Stimulated activated CD8-positive, alpha-beta memory T cell treated with anti-CD3 and anti-CD28 coated beads, Interleukin-4, amount 100 ng/mL, for 4 hours (primary cell): ENCODE measurements at places on chromosomes 1 and 21.

DNA sequence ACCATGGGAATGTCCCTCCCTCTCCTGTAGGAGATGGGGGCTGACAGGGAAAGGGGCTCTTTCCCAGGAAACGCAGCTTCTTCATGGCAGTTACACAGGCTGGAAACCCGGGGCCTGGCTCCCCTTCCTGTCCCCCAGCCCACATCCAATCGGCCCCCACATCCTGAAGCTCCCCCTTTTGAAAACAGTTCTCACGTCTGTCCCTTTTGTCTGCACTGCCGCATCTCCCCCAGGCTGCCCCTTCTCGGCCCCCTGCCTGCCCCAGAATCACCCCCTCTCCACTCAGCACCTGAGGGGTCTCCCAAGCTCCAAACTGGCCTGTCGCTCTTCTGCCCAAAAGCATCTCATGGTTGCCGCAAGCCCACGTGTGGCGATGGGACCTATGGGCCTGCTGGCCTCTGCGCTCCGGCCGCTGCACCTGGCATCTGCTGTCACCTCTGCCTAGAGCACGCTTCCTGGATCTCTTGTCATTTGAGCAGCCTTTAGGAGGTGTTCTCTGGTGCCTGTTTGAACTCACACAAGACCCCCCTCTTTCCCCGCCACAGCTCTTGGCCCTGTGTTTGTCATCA lies 867 bp downstream of the SLC1A7 start:
- no peak for DNase-seq

GRCh38 chr1:39425151-39425550 lies 66.3 kb upstream of the BMP8A start:
- DNase-seq = no peak

DNA sequence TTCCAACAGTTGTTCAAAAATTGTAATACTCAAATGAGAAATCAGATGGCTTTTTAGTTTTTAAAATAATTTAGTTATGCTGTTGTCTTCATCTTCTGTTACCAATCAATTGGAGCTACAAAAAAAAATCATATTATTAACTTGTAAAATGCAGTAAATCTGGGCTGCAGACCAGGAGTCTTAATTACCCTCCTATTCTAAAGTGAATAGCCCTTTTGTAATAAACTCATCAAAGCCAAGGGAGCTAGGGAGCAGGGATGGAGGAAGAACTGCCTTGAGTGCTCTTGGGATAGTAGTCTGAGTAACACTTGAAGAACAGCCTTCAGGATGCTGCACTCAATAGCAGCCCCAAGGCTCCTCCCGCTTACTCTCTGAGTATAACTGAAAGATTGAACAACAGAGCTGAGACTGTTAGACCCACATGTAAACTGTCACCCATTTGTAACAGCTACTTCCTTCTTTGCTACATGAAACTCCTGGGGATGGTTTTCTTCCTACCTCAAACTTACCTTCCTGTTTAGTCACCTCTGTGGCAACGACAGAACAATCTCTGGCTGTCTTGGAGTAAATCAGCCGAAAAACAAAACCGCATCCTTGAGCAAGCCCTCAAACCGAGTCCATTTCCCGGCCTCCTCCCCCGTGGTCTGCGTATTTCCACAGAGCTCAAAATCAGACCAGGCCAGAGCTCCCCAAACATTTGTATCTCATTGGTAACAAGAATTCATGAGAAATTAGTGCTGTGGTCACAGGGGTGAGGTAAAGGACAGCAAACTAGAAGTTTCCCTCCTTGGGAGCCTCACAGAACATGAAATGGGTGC lies 55.9 kb downstream of the CD58 start:
- no peak for DNase-seq

DNA sequence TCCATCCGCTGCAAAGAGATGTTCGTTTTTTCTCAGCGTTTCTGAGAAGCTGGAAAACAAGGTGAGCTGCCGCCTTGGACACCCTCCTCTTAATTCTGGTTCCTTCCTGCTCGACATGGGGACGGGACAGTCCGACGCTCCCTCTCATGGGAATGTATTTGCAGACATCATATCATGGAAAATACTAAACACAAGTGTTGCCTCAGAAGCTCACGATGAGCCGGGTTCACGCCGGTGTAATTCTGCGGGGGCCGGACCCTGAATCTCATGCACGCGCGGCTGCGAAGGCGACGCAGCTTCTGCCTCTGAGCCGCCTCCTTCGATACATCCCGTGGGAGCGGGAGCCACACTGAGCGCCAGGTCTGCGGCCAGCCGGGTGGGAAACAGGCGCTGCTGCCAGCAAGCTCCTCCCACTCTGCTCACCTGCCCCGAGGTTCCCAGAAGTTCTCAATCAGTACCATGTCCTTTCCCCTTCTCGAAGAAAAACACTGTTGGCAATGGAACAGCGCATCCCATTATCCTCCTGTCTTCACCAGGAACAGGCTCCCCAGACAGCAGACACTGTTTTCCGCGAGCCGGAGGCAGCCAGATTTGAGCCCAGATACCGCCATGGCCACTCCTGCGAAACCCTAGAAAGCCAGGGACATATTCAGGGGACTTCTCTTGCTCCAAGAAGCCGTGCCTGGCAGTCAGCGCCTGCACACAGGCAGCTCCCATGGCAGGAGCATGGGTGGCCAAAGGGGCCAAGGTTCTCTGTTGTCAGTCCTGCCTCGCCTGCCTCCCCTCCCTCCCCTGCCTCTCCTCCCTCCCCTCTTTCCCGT lies 98.0 kb downstream of the WDR4 start:
- DNase-seq = no peak

DNA sequence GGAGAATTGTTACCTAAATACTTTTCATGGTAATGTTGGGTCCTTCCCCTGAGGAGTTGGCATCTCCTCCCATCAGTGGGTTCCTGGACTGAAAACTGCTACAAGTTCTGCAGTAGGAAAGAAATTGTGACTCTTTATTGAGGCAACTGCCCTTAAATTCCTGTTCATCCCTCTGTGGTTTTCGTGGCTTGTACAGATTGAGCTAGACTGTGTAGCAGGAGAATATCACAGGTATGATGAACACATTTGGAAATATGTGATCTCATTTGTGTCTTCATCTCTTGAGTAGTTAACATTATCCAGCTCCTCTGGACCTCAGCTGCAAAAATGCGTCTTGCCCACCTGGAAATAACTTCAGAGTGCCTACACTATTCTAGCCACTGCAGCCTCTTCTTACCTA lies 390.6 kb downstream of the PTPRC start:
- no peak for DNase-seq

DNA sequence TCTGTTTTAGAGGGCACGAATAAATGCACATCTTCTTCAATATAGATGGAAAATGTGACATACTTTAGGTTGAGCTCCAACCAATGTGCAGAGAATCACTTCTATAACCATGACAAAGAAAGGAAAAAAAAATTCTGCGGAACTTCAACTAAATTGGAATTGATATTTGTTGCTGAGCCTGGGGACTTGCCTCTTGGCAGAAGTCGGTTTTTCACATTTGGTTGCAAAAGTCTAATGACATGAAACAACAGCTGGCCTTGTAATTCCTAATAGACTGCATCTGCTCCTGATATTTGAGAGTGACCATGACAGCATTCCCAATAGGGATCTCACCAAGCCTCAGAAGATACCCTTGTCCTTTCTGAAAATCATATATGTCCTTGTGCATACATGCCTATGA lies 112.8 kb downstream of the PRRX1 start:
- no peak for DNase-seq

DNA sequence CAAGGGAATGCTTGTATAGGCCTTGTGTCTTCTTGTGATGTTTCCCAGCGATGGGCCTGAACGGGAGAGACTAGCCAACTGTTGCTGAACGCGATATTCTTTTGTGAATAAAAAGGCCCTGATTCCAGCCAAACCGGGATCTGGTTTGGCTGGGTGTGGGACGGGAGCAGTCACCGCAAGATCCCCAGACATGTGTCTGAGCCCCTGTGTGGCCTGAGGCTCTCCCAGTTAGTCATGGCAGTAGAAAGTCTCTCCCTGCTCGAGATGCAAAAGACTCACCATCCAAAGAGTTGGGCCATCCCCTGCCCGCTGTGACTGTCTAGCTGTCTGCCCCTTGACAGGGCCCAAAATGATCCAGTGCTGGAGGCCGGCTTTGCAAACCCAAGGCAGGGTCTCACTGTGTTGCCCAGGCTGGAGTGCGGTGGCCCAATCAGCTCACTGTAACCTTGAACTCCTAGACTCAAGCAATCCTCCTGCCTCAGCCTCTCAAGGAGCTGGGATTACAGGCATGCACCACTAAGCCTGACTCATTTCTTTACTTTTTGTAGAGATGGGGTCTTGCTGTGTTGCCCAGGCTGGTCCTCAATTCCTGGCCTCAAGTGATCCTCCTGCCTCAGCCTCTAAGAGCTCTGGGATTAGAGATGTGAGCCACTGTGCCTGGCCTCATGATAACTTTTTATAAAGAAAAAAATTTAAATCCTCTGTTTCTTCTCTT lies 56.4 kb downstream of the KIF26B start:
- DNase-seq = no peak

GRCh38 chr1:177171536-177172123 lies 872 bp downstream of the BRINP2 start:
- no peak for DNase-seq

- no peak for DNase-seq
These were observed 26.3 kb downstream of the PRMT2 start for GRCh38 chr21:46661642-46662366.

- DNase-seq = no peak
These were observed 717 bp downstream of the B4GALT3 start for GRCh38 chr1:161176468-161177111.

- DNase-seq = no peak
These were observed 246.6 kb upstream of the CSF3R start for GRCh38 chr1:36729289-36729688.

DNA sequence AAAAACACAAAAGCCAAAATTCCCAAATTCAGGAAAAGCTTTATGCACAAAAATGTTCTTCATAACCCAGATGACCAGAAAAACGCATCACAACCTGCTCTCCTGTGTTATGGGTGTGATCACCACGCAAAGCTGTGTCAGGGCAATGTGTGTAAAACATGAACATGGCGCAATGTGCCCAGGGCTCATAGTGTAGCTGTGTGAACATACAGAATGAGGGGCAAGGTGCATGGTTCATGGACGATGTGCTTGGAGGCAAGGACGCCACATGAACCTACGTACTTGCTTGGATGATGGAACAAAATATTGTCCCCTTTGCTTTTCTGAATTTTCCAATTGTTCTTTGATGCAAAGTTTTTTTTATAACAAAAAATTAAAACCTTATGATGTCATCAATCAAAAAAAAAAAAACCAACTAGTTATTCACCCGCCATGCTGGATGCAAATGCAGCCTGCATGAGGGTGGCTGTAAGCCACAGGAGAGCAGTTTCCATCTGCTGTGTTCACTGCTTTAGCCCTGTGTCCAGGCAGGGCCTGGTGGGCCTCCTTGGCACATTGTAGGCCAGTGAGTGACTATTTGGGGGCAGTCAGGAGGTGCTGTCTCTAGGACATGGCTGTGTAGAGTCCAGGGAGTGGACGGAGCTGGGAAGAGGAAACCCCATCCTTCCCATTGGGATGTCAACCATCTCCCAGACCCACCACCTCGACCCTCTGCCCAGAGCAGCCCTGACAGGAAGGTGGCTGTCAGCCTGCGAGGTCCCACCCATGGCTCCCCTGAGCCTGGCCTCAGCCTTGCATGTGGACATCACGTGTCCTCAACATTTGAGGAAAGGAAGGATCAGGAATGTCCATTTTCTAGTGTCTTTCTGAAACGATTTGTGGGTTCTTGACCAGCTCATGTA lies 13.6 kb downstream of the KRTAP10-1 start:
- DNase-seq = no peak
